ENCODE measurements at places on chromosomes 13 and 19. TPM values are rescaled to one million over a fixed set of nuclear protein-coding genes. Genes with fewer than 3 reads are reported as not detected.

Gene ZNF320
- total RNA-seq, result 14.8 TPM

Gene SSC5D
- 14.4 TPM for total RNA-seq

Gene ALKBH6
- 18.9 TPM for total RNA-seq

Gene NEK3
- 22.1 TPM for total RNA-seq

Gene RFPL4AL1
- not detected for total RNA-seq

Gene PCDH17
- 0.15 TPM for total RNA-seq

Gene PTH2
- not detected for total RNA-seq

Gene KLHL1
- not detected for total RNA-seq

Gene ZNF888
- total RNA-seq, result 2.6 TPM

Gene ZNF177
- 1.3 TPM for total RNA-seq

Gene STOML3
- not detected for total RNA-seq

Gene RGL3
- total RNA-seq, result 5.3 TPM

Gene DDX49
- total RNA-seq, result 45.2 TPM

Gene KLK15
- total RNA-seq, result not detected

Gene FLT3
- not detected for total RNA-seq

Gene KBTBD7
- 6.7 TPM for total RNA-seq

Gene FAM124A
- 0.29 TPM for total RNA-seq

Gene RASAL3
- 0.15 TPM for total RNA-seq

Gene KLK4
- not detected for total RNA-seq

Gene ZNF814
- total RNA-seq, result 10.3 TPM

Gene PNMA8B
- total RNA-seq, result 2.8 TPM

Gene CEACAM16
- not detected for total RNA-seq

Gene GPR18
- not detected for total RNA-seq

Gene ANGPTL4
- 6.9 TPM for total RNA-seq

Gene CARM1
- total RNA-seq, result 49.8 TPM

Gene TDRD3
- 19.5 TPM for total RNA-seq

Gene TEX29
- total RNA-seq, result not detected

Gene SIGLEC8
- total RNA-seq, result not detected

Gene KASH5
- not detected for total RNA-seq

Gene AMER2
- not detected for total RNA-seq

Gene RASL11A
- 55.6 TPM for total RNA-seq

Gene HOMER3
- total RNA-seq, result 86.0 TPM

Gene VAV1
- not detected for total RNA-seq

Gene CYP4F22
- not detected for total RNA-seq

Gene ADPRHL1
- total RNA-seq, result 1.0 TPM

Gene ACP7
- under 0.01 TPM for total RNA-seq
